ENCODE measurements at places on chromosomes 4 and X. TPM values are rescaled to one million over a fixed set of nuclear protein-coding genes. Genes with fewer than 3 reads are reported as not detected.

- no peaks in the 10 kb centered on the region for H3K4me1 ChIP-seq
- peak; percentile 73 for DNase-seq
- H3K4me3 ChIP-seq: peak overlapping the region; percentile 55
- H3K36me3 ChIP-seq: no peaks in the 10 kb centered on the region
- no peak overlapping the region for H3K27ac ChIP-seq
Measured at GRCh38 chr4:158182736-158183135, 9.9 kb upstream of the GASK1B start.

DNA sequence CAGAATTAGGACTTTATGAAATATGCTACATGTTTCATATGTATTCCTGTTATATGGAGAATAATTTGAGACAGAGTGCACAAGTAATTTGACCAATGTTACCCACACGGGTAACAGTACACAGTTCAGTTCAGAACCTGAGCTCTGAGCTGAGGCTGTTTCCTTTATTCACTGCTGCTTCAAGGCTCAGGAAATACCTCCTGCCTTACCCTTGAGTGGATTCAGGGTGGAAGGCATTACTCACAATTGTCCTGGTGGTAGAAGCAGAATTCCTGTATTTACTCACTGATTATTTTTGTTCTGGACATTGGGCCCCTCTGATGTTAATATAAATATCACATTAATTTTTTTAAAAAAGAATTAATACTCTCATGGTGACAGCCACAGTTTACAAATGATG lies 73.5 kb upstream of the CAMK2D start:
- no peak overlapping the region for H3K4me3 ChIP-seq
- H3K27ac ChIP-seq: peak overlapping the region; percentile 45
- peak; percentile 81 for DNase-seq
- peaks cover 43% of the 10 kb centered on the region for H3K4me1 ChIP-seq
- H3K27me3 ChIP-seq: no peaks in the 10 kb centered on the region
- H3K36me3 ChIP-seq: no peaks in the 10 kb centered on the region

- H3K4me1 ChIP-seq: no peaks in the 10 kb centered on the region
- H3K27me3 ChIP-seq: no peaks in the 10 kb centered on the region
- H3K4me3 ChIP-seq: no peak overlapping the region
- H3K36me3 ChIP-seq: no peaks in the 10 kb centered on the region
- no peak overlapping the region for H3K27ac ChIP-seq
Measured at GRCh38 chr4:104866809-104867208, 279.9 kb upstream of the TET2 start.

DNA sequence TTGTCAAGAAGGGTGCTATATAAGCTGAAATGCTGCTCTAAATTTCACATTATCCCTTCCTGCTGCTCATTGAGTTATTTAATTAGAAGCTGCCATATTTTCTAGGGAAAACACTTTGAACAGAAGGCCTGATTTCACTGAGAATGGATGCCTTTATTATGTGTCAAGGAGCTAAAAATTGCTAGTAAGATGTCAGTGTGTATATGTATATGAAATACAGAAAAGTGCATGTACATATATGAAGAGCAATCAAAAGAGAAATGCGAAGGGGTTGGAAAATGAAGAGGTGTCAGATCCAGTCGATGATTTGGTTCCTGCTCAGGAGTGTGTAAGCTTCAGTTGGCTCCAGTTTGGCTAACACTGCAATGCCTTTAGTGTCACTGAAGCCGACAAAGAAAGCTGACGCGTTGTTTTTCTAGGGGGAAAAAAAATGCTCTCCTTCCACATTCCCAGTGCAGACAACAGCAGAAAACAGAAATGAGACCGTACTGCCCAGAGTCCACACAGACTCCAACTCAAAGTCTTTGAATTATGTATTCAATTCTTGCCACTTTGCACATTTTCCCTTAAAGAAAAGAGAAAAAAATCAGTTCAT lies 154.2 kb downstream of the NHS start:
- H3K27me3 ChIP-seq: no peaks in the 10 kb centered on the region
- H3K4me1 ChIP-seq: peaks cover 31% of the 10 kb centered on the region
- H3K27ac ChIP-seq: no peak overlapping the region

Gene DLG3
- polyA plus RNA-seq: 1.7 TPM

GRCh38 chr4:5959211-5959982 lies 58.8 kb downstream of the C4orf50 start:
- H3K4me1 ChIP-seq: no peaks in the 10 kb centered on the region
- H3K4me3 ChIP-seq: no peak overlapping the region
- H3K27me3 ChIP-seq: peaks cover 17% of the 10 kb centered on the region
- no peak overlapping the region for H3K27ac ChIP-seq

DNA sequence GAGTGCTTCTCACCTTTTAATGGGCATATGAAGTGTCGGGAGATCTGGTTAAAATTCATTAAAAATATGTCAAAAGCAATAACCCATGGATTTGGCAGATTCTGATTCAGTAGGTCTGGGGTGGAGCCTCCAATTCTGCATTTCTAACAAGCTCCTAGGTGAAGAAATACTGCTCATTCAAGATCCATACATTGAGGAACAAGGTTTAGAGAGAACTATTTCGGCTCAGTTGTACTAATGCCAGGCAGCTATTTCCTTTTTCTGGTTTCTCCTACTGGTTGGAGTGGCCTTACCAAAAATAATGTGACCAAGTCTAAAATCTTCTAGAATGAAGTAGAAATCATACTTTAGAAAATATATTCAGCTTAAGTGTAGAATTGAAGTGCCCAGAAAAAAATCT lies 117.5 kb downstream of the TSPAN7 start:
- no peaks in the 10 kb centered on the region for H3K27me3 ChIP-seq
- no peak for DNase-seq
- H3K4me3 ChIP-seq: no peak overlapping the region

- H3K4me1 ChIP-seq: peaks cover 47% of the 10 kb centered on the region
- peak overlapping the region; percentile 45 for H3K4me3 ChIP-seq
- peak; percentile 72 for DNase-seq
- no peaks in the 10 kb centered on the region for H3K27me3 ChIP-seq
Measured at GRCh38 chrX:23902419-23902818, 5.3 kb downstream of the APOO start.

DNA sequence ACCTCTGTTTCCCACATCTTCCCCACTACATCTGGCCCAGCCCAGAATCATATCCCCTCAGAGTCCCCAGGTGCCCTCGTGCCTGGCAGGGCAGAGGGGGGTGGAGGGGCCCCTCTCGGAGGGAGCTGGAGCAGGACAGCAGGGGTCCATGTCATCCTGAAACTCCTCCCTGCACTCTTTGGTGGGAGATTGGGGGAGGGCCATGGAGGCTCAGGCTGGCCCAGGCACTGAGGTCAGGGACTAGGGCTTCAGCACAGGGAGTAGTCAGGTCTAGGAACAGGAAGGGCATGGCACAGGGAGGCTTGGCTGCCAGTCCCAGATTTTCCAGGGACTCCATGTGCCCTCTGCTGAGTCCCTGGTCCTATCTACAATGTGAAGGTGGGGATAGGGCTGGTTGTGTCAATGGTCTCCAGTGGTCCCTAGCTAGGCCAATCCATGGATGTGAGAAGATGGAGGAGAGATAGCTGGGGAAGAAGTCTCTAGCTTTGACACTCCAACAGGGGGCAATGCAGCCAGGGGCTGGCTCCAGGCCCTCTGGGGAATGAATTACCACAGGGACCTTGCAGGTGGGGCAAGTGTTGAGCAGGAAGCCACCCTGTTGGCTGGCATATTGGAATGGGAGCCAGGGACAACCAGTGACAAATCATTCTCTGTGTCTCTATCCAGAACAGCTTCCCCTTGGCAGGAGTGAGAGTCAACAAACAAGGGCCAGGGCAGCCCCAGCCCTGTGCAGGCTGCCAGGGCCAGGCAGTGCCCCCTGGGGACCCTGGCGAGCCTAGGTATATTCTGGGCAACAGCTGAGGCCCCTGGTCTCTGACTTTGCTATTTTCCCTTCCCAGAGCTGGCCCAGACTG lies 154.4 kb downstream of the EFNB1 start:
- no peaks in the 10 kb centered on the region for H3K27me3 ChIP-seq
- no peaks in the 10 kb centered on the region for H3K36me3 ChIP-seq
- no peak overlapping the region for H3K4me3 ChIP-seq
- H3K27ac ChIP-seq: no peak overlapping the region

DNA sequence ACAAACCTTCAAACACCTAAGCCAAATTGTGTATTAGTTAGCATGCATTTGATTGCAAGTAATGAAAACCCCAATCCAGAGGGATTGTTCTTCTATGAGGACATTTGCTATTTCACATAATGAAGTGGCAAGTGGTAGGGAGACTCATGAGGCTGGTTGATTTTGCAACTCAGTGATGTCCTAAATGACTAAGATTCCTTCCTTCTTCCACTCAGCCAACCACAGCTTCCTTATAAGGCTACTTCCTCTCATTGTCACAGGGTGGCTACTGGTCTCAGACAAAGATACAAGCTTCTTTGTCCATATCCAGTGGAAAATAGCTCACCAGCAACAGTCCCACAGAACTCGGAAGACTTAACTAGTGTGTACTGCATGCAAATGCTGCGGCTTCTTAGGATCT lies 5.3 kb upstream of the OTC start:
- no peaks in the 10 kb centered on the region for H3K4me1 ChIP-seq
- DNase-seq: peak; percentile 82
- H3K4me3 ChIP-seq: no peak overlapping the region

Gene ANK2
- polyA plus RNA-seq: 10.9 TPM
